ENCODE measurements at places on chromosomes 5 and 9.
A peak's percentile ranks its signal among the peaks of the same experiment; 100 is the strongest.

DNA sequence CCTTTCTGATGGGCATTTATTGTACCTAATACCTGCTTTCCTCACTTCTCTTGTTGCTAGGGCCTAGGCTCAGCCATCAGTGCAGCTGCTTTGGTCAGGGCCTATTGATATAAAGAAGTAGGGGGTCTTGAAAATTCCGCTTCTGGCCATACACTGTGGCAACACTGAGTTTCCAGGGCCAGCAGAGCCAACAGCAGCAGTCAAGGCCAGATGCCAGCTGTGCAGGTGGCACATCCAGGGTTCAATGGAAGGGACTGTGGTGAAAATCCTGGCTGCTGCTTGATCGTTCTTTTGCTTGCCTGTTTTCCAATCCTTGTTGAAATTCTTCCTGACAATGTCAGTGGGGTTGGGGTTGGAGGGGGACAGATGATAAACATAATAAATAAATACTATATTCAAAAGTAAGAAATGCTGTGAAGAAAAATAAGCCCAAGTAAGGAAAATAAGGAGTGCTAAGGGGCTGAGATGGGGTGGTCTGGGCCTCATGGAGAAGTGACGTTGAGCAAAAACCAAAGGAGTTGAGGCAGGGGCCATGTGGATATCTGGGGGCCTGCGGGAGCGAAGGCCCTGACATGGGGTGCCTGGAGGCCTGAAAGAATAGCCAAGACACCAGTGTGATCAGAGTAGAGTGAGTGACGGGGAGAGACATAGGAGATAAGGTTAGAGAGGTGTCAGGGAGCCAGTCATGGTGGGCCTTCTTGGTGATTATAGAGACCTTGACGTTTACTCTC lies 91.0 kb upstream of the ALDH1B1 start:
- DNase-seq: no peak

DNA sequence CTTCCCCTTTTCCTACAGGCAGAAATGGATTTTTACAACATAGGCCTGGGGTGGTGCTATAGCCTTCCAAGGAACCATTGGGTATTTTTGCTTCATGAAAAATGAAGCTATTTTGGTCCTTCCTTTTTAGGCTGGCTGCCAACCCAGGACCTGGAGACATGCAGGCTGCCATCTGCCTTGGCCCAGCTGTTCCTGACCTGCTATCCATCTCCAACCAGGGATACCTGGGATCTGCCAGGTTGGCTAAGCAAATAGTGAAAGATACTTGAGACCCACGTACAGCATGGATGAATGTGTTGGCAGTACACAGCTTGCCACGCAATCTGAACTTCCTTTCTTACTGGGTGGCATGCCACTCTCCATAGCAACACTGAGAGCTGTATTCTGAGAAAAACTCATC lies 31.1 kb downstream of the MRPS27 start:
- DNase-seq: no peak

DNA sequence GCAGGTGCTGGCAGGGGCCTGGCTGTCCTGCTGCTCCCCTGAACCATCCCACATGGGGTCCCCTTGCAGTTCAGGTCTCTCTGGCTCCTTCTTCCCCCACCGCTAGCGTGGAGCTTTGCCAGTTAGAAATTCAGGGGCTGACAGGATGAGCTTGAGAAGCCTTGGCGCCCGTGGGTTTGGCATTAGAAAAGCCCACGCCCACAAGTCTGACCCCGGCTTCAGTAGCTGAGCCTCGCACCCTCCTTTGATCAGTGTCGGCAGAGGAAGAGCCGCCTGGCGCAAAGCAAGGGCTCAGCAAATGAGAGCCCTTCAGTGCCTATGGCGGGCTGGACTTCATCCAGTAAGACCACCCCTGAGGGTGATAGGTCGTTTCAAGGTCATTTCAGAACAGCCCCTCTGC lies 30.1 kb upstream of the NCS1 start:
- DNase-seq: no peak

DNA sequence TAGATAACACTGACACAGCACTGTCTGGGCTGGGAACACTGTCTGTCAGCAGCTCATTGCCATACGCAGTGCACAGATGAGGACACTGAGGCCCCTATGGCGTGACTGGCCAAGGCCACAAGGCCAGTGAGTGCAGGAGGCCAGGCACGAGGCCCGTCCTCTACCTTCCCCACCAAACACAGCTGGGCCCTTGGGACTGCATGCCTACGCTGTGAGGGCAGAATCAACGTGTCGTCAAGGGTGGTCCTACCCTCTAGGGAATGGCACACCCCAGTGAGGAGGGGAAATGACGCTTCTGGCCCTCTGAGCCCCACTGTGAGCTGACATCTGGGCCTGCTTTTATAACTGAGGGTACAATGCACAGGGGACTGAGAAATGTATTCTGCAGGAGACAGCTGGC lies 42.1 kb upstream of the SLC25A51 start:
- no peak for DNase-seq

DNA sequence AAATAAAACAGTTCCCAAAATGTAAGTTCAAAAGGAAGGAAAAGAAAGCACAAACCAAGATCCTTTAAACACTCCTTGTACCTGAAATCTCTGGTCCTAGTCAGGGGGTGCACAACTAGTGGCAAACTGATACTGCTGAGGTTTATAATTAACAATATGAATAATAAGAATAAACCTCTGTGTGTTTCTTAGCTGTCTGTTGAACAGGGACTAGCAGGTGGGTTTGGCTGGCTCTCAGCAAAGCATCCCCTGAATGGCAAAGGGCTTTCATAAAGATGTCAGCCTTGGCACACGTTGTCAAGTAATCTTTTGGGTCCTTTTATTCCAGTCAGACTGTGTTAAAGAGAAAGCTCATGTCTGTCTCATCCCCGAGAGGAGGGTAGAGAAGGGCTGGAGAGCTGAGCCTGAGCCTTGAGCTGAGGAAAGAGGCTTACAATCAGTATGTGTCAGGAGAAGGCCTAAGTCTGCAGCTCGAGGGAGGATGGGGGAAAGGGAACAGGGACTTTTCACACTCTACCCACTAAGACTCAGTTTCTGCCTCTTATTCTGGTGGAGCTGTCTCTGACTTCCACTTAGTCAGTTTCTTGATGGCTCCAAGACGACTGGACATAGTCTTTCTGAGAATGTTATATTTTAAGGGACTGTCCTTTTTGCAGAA lies 123.0 kb downstream of the GALNT10 start:
- no peak for DNase-seq

- no peak for DNase-seq
Observed at GRCh38 chr9:104553261-104553660, 15.7 kb upstream of the OR13C8 start.

GRCh38 chr5:58458141-58458742 lies 1.6 kb downstream of the PLK2 start:
- no peak for DNase-seq

GRCh38 chr5:132026516-132027008 lies 15.1 kb upstream of the ACSL6 start:
- peak; percentile 26 for DNase-seq

All from stimulated activated CD8-positive, alpha-beta memory T cell treated with anti-CD3 and anti-CD28 coated beads, Interleukin-15, amount 100 ng/mL, for 1 hour (primary cell).